ENCODE measurements at places on chromosomes 6 and 20.

GRCh38 chr20:8720089-8720488, 348.8 kb upstream of the PLCB4 start:
- DNase-seq = no peak

DNA sequence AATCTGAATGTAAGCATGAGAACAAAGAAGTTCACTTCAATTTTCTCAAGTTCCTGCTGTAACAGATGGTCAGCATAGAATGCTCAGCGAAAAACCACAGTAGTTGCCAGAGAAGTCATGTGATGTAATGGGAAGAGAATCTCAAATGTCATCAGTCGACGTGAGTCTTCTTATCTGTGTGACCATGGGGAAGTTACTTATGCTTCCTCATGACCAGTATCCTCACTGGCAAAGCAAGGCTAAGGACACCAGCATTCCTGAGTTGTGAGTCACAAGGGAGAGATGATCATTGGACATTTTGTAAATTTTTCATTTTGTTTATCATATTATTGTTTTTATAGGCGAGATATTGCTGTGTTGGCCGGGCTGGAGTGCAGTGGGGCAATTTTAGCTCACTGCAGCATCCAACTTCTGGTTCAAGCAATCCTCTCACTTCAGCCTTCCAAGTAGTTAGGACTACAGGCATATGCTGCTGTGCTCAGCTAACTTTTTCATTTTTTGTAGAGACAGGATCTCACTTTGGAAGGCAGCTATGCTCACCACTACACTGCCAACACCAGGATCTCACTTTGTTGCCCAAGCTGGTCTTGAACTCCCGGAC, 21.9 kb downstream of the SGK1 start:
- no peak for DNase-seq

GRCh38 chr20:1757606-1758512, 100.3 kb upstream of the SIRPG start:
- no peak for DNase-seq

DNA sequence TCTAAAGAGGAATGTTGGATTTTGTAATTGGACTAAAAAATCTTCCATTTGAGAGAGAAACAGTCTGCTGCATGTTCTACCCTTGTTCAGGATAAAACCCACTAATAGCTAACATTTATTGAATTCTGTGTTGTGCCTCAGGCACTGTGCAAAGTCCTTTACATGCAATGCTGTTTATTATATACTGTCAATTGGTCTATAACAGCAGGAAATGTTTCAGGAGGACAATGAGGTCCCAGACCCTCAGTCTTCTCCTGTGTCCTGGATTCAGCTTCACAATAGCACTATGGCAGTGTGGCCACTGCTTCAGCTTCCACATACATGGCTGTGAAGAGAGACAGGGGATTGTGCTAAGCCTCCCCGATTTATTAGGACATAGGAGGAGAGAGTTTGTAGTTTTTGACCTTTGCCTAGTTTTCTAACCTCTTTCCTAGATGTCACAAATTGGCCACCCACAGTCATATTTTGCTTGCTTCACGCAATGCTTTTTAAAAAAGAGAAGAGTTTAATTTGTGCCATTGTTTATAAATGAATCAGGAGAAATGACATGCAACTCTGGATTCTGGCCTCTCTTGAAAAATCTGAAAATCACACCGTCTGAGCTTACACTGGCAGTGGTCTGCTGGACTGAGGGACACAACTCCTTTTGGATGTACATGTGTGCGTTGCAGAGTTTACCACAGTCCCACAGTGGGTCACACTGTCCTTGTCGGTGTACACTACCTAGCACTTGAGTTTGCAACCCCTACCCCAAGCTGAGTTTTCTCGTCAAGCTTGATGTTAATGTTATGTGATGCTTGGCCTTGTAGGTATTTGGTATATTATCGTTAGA, 11.3 kb downstream of the PTPN1 start:
- DNase-seq = no peak

GRCh38 chr6:120614723-120615122, 719.6 kb downstream of the TBC1D32 start:
- no peak for DNase-seq
